Activated T-cell treated with anti-CD3 and anti-CD28 coated beads for 4 hours (primary cell): ENCODE measurements at places on chromosomes 7 and 10.

DNA sequence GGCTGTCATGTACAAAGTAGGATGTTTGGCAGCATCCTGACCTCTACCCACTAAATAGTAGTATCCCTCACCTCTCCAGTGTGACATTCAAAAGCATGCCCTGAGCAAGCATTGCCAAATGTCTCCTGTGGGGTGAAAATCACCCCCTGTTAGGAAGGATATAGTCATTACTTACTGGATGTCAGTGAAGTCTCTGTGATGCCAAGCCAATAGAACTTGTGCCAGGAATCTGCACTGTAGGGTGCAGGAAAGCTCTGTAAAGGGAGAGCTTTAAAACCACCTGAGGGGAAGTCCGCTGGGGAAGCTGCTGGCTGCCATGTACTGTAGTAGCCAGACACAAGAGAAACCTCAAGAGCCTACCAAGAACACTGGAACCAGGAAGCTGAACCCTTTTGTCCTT lies 170.7 kb upstream of the DKK1 start:
- no peak for DNase-seq

GRCh38 chr10:18195060-18195799 lies 55.0 kb downstream of the CACNB2 start:
- DNase-seq: no peak

- no peak for DNase-seq
These were observed 17.7 kb upstream of the ZMIZ1 start for GRCh38 chr10:79050896-79051555.

DNA sequence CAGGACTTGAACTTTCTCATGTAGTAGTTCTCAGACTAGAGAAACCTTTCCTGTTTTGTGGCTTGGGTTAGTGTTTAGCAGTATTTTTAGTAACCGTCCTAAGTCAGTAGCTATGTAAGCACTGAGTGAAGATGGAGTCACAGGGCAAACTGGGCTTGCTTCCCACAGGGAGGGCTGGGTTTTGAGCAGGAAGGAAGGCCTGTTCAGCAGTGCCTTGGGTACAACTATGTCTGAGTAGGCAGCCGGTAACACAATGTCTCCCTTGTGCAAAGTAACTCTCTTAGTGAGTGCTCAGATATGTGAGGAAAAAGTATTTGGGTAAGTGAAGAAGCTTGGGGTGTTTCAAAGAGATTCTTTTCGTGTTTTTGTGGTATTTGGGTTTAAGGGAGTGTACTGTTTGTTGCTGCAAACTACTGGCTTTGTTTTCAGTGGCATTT lies 96.4 kb downstream of the CCSER2 start:
- no peak for DNase-seq
